H1 (cell line): ENCODE measurements at places on chromosomes 12 and 14.

GRCh38 chr12:107159384-107159900 is 66.1 kb upstream of the CRY1 start:
- no peak for DNase-seq

DNA sequence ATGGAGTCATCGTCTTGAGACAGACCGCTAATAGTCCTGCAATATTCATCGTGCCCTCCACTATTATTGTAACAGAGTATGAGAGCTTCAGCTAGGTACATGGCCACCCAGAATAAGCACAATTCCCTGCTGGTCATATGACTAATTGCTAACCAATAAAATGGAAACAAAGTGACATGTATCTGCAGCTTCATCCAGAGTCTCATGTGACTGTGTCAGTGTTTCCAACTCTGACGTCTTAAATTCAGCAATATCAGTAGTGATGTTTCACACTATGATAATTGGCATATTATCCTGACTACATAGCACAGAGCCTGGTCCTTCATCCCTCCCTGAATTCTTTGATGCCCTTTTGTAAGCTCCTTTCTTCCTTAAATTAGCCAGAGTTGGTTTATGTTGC is 167.4 kb downstream of the RPS29 start:
- no peak for DNase-seq

DNA sequence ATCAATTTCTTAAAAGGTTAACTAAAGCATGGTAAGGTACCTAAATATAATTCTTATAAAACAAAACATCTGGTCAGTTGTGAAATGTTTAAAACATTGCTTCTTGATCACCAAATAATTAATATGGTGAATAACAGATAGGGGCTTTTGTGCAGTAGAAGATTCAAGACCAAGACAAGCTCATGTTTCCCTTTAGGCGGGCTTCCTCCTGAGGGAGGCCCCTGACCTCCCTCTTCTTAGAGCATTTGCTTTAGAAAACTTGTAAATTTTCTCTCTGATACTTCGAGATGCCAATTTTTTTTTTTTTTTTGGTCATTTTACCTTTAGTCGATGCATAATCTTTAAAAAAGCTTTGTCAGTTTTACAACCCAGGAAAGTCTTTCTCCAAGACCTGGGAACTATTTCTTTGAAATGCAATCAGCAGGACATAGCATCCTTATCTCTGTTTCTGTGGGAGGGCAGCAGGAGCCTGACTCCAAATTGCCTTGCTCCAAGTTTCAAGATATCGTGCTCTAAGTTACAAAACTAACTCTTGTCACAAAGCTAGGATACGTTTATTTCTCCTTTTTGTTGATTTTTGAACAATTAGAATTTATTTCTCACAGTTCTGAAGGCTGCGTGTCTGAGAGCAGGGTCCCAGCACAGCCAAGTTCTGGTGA is 66.6 kb upstream of the BICD1 start:
- no peak for DNase-seq

DNA sequence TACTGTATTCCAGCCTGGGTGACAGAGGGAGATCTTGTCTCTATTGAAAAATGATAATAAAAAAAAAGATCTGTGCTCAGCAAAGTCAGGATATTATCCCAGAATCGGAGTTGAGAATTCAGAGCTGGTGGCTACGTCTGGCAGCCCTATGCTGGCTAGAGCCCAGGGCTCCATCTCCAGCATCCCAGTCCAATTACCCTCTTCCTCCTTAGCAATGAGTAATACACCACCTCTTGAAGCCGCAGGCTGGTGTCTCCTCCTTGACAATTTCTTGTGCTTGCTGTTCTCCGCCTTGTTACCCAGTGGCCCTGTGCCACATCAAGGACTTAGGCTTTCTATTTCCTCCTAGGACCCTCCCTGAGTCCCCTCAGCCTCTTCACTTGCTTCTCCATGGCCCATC is 38.4 kb upstream of the DDX11 start:
- DNase-seq, result no peak

- no peak for DNase-seq
Observed at GRCh38 chr12:55929306-55929791, 1.6 kb upstream of the DGKA start.

GRCh38 chr14:80080601-80081000 is 130.7 kb downstream of the DIO2 start:
- no peak for DNase-seq

- DNase-seq, result no peak
Observed at GRCh38 chr12:102702447-102703114, 214.5 kb downstream of the PAH start.

GRCh38 chr14:60655119-60655897 is 6.0 kb upstream of the SIX1 start:
- no peak for DNase-seq

GRCh38 chr12:122790393-122791075 is 16.2 kb downstream of the CCDC62 start:
- no peak for DNase-seq

- DNase-seq, result no peak
Observed at GRCh38 chr12:115354007-115354890, 670.3 kb upstream of the TBX3 start.

GRCh38 chr12:107718606-107719005 is 33.0 kb downstream of the PWP1 start:
- no peak for DNase-seq

GRCh38 chr12:121452985-121453360 is 53.1 kb downstream of the RNF34 start:
- no peak for DNase-seq

DNA sequence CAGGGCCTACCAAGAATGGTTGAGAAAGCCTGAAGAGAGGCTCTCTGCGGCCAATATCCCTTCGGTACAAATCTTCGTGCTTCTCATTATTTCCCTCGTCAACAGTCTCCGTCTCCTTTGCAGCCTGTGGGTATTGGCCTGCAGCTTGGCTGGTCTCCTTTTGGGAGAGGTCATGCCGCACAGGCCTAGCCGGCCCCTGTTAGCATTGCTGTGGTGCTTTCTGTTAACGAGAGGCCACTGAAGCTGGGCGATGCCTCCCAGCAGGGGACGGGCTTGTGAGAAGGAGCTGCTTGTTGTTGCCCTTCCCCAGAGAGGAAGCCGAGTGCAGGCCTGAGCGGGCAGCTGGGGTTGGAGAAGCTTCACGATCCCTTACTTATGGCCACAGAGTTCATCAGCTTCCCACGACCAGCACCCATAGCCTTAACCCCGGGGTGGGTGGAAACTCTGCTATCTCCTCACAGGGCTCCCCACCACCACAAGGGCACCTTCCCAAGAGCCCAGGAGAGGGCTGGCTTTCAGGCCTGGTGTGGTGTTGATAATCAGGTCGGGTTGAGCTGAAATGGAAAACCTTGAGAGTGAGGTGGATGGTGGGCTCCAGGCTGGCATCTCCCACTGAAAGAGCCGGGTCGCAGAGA is 228.6 kb downstream of the ZFP36L1 start:
- DNase-seq, result no peak

GRCh38 chr12:5593086-5593485 is 161.2 kb downstream of the NTF3 start:
- no peak for DNase-seq

GRCh38 chr14:105880616-105881015 is 354.2 kb downstream of the TMEM121 start:
- DNase-seq, result no peak

DNA sequence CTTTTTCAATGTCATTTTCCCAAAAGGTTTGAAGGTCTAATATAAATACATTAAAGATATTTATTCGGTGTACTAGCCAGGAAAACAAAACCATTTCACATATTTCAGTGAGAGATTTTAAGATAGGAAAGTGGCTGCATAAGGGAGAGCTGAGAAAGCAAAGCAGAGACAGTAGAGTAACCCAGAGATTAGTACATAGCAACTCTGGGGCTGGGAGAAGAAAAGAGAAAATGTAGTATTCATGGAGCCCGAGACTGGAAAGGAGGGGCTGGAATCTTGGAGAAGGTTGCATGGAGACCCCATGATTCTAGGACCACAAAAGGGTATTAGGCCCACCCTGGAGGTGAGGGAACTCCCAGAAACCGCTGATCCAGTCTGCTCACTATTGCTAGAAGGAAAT is 236.9 kb downstream of the PAWR start:
- no peak for DNase-seq

- DNase-seq, result no peak
Observed at GRCh38 chr14:67573228-67574010, 26.6 kb downstream of the PIGH start.

- DNase-seq, result no peak
Observed at GRCh38 chr12:84772281-84772680, 140.3 kb downstream of the SLC6A15 start.

GRCh38 chr12:4483885-4484823 is 38.5 kb upstream of the FGF6 start:
- no peak for DNase-seq

DNA sequence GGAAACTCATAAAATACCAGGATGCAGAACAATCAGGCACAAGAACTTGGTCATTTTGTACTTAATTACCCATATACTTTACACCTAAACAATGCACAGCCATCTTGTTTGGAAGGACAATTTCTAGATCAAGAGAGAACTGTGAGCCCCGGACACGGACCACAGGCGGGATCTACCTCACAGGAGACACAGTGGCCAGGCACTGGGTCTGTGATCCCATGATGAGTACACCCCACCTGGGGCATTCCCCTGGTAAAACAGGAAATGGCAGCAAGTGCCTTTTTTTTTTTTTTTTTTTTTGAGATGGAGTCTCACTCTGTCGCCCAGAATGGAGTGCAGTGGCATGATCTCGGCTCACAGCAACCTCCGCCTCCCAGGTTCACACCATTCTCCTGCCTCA is 15.2 kb downstream of the GOLGA3 start:
- DNase-seq, result no peak

- no peak for DNase-seq
Observed at GRCh38 chr14:75757644-75758402, 96.8 kb downstream of the TTLL5 start.

DNA sequence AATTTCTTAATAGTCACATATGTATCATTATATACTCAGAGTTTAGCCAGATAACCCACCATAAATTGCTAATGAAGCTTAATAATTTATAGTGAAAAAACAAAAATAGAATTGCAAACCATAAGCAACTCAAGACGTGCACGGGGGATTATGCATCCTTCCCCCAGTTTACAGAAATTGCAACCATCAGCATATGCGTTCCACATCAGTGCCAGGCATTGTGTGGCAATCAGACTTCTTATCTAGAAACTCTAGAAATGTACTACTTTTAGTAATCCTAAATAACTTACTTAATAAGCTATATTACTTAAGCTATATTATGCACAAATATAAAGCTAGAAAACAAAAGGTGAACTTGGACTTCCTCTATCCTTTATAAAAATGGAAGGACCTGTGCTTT is 115.8 kb downstream of the CRADD start:
- no peak for DNase-seq
